ENCODE measurements at places on chromosomes 16 and 17.

DNA sequence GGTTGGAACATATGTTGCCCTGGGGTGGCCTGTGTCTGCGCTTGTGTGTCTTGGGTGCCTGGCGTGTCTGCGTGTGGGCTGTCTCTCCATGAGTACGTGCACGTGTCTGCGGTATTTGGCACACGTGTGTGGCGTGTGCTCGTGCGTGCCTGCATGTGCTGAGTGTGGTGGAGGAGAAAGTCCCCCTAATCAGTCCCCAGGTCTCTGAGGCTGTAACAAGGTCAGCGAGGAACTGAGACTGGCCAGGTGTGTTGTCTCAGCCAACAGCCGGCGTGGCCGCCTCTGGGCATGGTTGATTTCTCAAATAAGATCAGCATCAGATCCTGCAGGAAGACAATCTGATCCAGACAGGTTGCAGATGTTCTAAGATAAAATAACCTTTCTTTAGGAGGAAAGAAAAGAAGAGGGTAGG, 3.5 kb upstream of the CPNE7 start:
- DNase-seq = no peak

GRCh38 chr17:56176091-56176490, 22.8 kb downstream of the ANKFN1 start:
- no peak for DNase-seq

DNA sequence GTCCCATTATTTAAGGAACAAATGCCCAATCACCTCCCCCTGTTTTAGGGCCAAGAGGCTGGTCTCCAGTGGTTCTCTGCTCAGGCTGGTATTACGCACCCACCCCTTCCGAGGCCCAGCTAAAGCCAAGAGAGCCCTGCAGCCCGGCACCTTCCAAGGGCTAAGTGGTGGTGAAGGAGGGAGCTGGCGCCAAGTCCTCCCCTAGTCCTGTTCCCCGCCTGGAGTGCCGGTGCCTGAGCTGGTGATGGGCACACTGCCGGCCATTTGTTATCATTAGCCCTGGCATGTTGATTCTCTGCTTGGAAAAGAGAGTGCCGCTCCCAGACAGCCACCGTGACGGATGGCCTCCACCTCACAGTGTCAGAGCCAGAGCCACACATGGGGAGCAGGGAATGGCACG, 31.9 kb downstream of the GRIN2C start:
- DNase-seq = no peak

DNA sequence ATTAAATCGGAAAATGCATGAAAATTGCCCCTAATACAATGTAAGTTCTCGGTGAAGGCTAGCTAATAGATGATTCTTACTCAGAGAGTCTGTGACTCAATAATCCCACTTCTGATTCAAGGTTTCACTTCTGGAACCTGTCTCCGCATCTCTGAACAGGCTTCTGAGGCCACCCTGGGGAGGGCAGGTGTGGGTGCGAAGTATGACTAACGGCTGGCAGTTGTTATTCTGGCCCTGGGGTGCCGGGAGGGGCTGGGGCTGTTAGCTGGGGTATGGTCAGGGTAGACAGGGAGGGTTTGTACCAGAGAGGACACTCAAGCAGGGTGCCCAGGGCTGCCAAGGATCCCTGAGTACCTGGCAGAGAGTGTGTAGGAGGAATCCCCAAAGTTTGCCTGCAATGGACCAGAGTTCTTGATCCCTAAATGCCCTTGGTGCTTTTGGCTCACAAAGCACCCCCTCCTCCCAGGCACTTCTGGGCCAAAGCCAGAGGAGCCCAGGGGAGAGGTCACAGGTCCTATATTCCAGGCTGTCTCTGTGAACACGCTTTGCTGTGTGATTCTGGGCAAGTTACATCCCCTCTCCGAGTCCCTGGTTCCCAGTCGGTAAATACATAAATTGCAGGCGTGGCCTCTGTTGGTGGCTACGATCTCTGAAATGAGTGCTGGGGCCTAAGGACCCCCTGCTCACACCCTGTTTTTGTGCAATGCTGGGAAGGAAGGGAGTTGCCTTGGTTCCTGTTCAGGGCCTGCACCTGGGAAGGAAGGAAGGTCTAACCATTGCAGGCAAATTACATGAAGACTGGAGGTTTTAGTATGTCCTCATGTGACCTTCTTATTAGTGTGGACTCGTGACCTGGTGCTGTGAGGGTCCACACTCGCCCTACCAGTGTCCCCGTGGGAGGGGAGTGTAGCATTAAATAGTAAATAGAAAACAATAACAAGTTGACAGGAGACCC, 49.9 kb upstream of the CPNE2 start:
- peak; percentile 78 for DNase-seq

GRCh38 chr16:56514845-56515244, 5.0 kb downstream of the BBS2 start:
- no peak for DNase-seq

DNA sequence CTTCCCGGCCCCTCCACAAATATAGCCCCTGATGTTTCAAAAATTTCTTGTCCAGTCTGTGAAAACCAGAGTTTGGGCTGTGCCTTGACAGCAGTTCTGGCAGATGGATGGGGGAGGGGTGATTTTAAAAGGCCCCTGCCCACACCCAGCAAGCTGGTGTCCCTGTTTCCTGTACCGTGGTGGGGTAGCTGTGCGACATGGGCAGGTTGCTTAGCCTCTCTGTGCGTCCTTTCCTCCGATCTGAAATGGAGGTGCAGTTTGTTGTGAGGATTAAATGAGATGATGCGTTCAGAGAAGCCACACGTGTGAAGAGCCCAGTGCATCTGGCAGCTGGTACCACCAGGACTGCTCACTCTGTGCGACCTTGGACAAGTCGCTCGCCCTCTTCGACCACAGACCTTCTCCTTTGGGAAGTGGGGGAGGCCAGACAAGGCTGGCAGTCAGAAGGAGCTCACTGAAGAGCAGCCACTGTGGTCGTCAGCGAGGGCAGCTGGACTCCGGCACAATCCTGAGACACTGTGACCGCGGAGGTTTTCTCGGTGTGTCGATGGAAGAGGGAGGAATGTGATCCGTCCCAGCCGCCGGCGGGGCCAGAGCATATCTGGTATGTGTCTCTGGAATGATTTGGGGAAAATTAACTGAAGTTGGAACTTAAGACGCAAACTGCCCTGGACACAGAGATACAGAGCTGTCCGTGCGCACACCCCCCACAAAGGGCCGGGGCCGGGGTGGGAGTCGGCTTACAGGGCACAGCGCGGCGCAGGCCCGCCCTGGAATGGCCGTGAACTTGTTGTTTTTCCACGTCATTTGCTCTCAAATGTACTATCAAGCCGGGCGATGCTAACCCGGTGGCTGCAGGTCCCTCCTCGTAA, 721 bp upstream of the WFIKKN2 start:
- DNase-seq = no peak

DNA sequence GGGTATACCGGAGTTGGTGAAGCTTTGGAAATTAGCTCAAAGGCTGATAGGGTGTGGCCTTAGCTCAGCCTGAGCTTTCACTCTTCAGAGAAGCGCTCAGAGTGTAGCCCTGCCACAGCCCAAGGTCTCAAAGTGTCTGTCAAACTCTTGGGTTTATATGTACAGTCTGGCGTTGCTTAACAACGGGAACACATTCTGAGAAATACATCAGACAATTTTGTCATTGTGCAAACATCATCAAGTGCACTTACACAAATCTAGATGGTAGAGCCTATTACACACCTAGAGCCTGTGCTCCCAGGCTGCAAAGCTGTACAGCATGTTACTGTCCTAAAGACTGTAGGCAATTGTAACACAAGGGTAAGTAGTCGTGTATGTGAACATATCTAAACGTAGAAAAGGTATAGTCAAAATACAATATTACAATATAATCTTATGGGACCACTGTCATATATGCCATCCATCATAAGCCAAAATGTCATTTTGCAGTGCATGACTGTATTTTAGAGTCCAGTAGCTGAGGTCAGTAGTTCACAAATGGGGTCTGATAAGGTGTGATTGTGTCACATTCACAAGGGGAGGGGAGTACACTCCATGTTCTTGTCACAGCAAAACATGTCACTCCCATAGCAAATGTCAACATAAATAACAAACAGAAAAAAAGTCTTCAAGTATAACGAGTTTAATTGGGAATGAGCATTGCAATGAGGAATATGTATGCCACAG, 20.6 kb downstream of the CHAD start:
- DNase-seq = no peak

DNA sequence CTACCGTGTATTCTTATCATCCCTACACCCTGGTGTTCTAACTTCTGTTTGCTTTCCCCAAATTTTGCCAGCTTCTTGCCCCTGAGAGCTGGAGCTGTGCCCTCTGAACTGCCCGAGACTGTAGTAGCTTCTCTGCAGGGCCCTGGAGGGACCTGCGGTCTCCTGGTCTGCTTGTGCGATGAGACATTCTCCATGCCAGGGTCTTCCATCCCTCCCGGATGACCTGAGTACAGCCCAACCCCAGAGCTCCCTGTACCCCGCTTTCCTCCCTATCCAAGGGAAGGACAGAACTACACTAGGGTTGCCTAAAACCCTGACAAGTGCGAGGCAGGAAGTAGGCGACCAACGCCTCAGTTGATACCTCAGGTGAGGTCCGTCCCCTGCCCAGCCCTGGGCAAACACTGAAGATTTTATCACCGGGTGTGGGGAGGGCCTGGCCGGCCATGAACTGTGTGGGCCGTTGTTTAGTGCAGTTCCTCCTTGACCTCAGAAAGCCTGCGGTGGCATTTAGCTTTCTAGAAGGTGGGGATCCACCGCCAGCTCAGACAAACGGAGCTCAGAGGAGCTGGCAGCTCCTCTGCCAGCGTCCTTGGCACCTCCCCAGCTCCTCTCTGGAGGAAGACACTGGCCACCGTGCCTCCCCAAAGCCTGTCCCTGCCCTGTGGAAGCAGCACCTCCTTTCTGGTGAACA, 13.7 kb downstream of the CANT1 start:
- DNase-seq = no peak

GRCh38 chr17:58323366-58324055, 5.1 kb downstream of the TSPOAP1 start:
- DNase-seq = no peak

- no peak for DNase-seq
Observed at GRCh38 chr16:17275076-17276009, 195.4 kb downstream of the XYLT1 start.

DNA sequence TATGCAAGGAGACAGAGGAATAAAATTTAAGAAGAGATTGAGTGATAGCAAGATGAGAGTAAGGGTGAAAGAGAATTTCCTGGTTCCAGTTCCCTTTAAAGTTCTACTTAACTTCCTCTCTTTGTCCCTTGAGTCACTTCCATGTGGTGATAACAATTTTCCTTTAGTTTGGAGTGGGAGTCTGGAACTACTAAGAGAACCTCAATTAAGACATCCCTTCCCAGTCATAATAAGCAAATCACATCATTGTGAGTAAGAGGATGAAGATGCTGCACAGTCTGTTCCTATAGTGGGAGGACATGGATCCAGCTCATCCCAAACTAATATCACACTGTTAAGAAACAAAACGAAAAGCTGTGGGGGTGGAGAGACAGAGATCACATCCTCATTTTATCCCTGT, 24.4 kb downstream of the TBX21 start:
- no peak for DNase-seq

Measured in stimulated activated CD4-positive, alpha-beta T cell treated with anti-CD3 and anti-CD28 coated beads, Interleukin-4, amount 100 ng/mL, for 48 hours (primary cell).